ENCODE measurements at places on chromosomes 4 and X. TPM values are rescaled to one million over a fixed set of nuclear protein-coding genes. Genes with fewer than 3 reads are reported as not detected.

GRCh38 chrX:153063315-153063714 is 7.0 kb downstream of the PNMA3 start:
- no peak overlapping the region for H3K27ac ChIP-seq
- no peaks in the 10 kb centered on the region for H3K27me3 ChIP-seq
- no peaks in the 10 kb centered on the region for H3K36me3 ChIP-seq
- no peak overlapping the region for H3K4me3 ChIP-seq
- DNase-seq: no peak
- no peaks in the 10 kb centered on the region for H3K4me1 ChIP-seq

Gene FGF13
- not detected for polyA plus RNA-seq

GRCh38 chr4:20422398-20422797 is 170.7 kb downstream of the SLIT2 start:
- H3K4me3 ChIP-seq: no peak overlapping the region
- H3K4me1 ChIP-seq: peaks cover 3% of the 10 kb centered on the region
- DNase-seq: peak; percentile 7
- no peaks in the 10 kb centered on the region for H3K36me3 ChIP-seq

- H3K4me1 ChIP-seq: peaks cover 10% of the 10 kb centered on the region
- no peaks in the 10 kb centered on the region for H3K36me3 ChIP-seq
- no peak for DNase-seq
- no peak overlapping the region for H3K27ac ChIP-seq
- H3K4me3 ChIP-seq: no peak overlapping the region
Measured at GRCh38 chrX:79080141-79080540, 64.3 kb upstream of the GPR174 start.

DNA sequence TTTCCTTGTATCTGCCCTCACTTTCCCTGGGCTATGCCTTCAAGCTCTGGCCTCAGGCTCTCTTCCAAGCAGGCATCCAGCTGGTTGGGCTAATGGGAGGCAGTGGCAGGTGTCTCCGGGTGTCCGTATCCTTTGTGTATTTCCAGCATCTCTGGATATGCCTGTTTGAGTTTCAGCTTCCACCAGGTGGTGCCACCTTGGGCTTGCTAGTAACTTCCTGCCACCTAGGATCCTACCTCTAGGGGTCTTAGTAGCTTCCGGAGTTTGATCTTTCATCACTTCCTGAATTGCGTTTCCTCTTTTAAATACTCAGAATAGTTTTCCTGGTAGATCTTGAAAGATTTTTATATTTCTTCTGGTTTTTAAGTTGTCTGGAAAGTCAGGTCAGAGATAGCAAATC is 23.2 kb upstream of the ANOS1 start:
- no peaks in the 10 kb centered on the region for H3K27me3 ChIP-seq
- H3K27ac ChIP-seq: no peak overlapping the region
- no peak for DNase-seq
- no peak overlapping the region for H3K4me3 ChIP-seq
- H3K4me1 ChIP-seq: peaks cover 2% of the 10 kb centered on the region

DNA sequence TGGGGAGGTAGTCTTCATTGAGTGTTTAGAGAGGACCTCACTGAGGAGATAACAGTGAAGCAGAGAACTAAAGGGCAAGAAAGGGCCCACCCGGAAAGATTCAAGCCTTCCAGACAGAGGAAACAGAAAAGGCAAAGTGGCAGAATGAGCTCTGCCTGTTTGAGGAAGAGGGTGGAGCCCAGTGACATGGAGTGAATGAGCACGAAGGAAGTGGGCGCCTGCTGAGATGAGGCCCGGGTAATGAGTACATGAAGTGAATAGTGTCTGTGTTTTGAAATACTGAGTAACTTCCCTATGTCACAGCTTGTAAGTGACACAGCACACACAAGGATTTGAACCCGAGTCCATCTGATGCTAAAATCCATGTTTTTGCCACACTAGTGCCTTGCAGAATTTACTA is 32.5 kb upstream of the TLR2 start:
- H3K27me3 ChIP-seq: peaks cover 2% of the 10 kb centered on the region
- H3K27ac ChIP-seq: peak overlapping the region; percentile 6
- no peak for DNase-seq

- no peak overlapping the region for H3K27ac ChIP-seq
- no peak overlapping the region for H3K4me3 ChIP-seq
- no peaks in the 10 kb centered on the region for H3K36me3 ChIP-seq
Measured at GRCh38 chrX:124426288-124427169, 80.2 kb downstream of the SH2D1A start.

DNA sequence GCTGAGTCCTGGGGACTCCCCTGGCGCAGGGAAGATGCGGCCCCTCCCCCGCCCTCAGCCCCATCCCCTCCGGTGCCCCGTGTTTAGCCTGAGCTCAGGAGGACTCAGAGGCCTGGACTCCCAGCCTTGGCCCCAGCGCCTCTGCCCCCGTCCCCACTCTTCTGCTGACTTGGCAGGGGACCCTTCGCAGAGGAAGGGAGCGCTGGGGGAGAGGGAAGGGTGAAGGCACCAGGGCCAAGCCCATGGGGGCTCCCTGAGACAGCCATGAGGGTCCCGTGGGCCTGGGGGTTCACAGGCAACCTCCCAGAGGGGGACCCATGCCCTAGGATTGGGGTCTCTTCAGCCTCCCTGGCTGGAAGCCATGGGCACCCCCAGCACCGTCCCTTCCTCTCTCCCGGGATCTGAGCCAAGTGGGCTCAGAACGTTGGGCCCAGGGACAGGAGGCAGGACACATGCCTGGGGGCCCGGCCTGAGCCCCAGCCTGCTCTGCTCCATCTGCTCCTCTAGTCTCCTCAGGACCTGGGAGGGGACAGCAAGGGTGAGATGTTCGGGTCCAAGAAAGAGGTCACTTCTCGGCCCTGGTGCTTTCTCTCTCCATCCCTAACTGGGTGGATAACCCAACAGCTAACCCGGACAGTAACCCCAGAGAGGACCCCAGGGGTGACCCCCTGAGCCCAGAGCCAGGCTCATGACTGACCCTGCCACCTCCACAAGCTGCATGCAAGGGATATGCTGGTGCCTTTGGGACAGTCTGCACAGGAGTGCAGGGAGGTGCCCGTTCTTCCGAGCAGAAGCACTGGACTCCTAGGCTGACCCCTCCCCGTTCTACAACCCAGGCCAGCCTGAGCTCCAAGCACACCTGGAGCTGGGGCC is 1.5 kb upstream of the CPLX1 start:
- no peak overlapping the region for H3K27ac ChIP-seq
- peaks cover 11% of the 10 kb centered on the region for H3K27me3 ChIP-seq
- H3K4me1 ChIP-seq: peaks cover 7% of the 10 kb centered on the region
- H3K4me3 ChIP-seq: peak overlapping the region; percentile 63
- DNase-seq: no peak

Gene GLUD2
- polyA plus RNA-seq: 0.91 TPM

Gene F8A2
- polyA plus RNA-seq: not detected

DNA sequence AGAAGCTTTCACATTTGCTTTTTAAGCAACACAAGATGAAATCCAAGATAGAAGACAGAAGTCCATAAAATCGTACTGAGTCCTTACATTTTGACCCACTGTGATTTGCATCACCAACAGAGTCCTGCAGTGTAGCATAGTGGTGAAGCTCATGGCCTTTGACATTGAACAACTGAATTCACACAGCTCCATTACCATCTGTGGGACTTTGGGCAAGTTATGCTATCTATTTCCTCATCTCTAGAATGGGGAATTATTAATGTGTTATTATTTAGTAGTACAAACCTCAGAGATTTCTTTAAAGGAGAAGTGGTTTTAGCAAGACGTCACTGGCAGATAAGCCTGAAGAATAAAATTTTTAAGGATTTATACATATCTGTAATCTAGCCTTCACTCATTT is 10.7 kb downstream of the GPRIN3 start:
- no peaks in the 10 kb centered on the region for H3K36me3 ChIP-seq
- no peak for DNase-seq
- H3K27ac ChIP-seq: peak overlapping the region; percentile 99
- peaks cover 91% of the 10 kb centered on the region for H3K4me1 ChIP-seq
- no peaks in the 10 kb centered on the region for H3K27me3 ChIP-seq
- H3K4me3 ChIP-seq: peak overlapping the region; percentile 85

- peaks cover 4% of the 10 kb centered on the region for H3K4me1 ChIP-seq
- H3K36me3 ChIP-seq: peaks cover under 1% of the 10 kb centered on the region
- H3K27me3 ChIP-seq: no peaks in the 10 kb centered on the region
- no peak overlapping the region for H3K4me3 ChIP-seq
Measured at GRCh38 chr4:128277856-128278255, 9.8 kb downstream of the PGRMC2 start.

- no peak overlapping the region for H3K4me3 ChIP-seq
- no peaks in the 10 kb centered on the region for H3K36me3 ChIP-seq
- H3K27me3 ChIP-seq: peaks cover 11% of the 10 kb centered on the region
Measured at GRCh38 chr4:53693909-53694308, 102.6 kb upstream of the LNX1 start.

- H3K4me1 ChIP-seq: no peaks in the 10 kb centered on the region
- peaks cover 2% of the 10 kb centered on the region for H3K27me3 ChIP-seq
- no peaks in the 10 kb centered on the region for H3K36me3 ChIP-seq
- H3K27ac ChIP-seq: no peak overlapping the region
- no peak for DNase-seq
- H3K4me3 ChIP-seq: no peak overlapping the region
Measured at GRCh38 chr4:181307824-181308223, 935.4 kb upstream of the TENM3 start.

Gene MCTS1
- polyA plus RNA-seq: 64.7 TPM

Gene PCDH18
- not detected for polyA plus RNA-seq

DNA sequence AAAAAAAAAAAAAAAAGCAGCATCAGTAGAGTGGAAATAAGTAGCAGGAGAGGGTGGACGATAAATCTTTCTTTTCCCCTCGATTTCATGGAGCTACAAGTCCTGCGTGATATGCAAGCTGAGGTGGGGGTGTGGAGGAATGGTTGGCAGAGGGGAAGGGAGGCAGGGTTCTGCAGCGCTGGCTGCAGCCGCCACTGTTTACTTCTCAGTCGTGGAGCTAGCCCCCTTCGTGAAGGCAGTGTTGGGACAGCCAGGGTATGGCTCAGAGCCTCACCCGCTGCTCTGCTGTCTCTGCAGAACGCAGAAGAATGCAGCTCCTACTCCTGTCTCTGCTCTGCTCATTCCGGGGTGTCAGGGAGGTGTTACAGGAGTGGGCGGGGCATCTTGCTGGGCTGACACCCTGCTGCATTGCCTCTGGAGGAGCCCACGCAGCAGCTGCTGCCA is 140.6 kb downstream of the GPM6A start:
- no peak for DNase-seq
- no peaks in the 10 kb centered on the region for H3K36me3 ChIP-seq
- no peak overlapping the region for H3K4me3 ChIP-seq
- no peaks in the 10 kb centered on the region for H3K27me3 ChIP-seq
- H3K27ac ChIP-seq: no peak overlapping the region

Gene CWH43
- not detected for polyA plus RNA-seq

- H3K36me3 ChIP-seq: no peaks in the 10 kb centered on the region
- DNase-seq: no peak
- no peaks in the 10 kb centered on the region for H3K4me1 ChIP-seq
- no peak overlapping the region for H3K4me3 ChIP-seq
- peaks cover 6% of the 10 kb centered on the region for H3K27me3 ChIP-seq
Measured at GRCh38 chrX:100373673-100374072, 36.4 kb downstream of the PCDH19 start.

GRCh38 chr4:26474551-26474950 is 15.7 kb downstream of the CCKAR start:
- no peaks in the 10 kb centered on the region for H3K36me3 ChIP-seq
- no peak overlapping the region for H3K27ac ChIP-seq
- no peaks in the 10 kb centered on the region for H3K27me3 ChIP-seq
- no peak for DNase-seq

DNA sequence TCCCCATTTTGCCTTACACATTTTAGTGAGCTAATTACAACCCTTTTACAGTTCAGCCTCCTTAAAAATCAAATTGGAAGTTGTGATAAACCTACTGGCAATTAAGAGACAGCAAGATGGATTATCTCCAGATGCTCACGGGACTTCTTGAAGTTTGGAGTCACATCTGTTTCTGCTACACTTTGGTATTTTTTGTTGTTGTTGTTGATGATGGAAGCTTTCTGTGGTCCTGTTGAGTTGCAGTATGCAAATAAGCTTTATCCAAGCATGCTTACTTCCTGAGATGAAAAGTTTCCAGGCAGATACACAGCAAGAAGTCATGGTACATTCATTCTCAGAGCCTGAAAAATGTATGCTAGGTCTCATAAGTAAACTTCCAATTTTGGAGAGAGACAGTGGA is 670.0 kb upstream of the AMOT start:
- H3K27ac ChIP-seq: no peak overlapping the region
- no peaks in the 10 kb centered on the region for H3K4me1 ChIP-seq
- no peak for DNase-seq
- peaks cover 3% of the 10 kb centered on the region for H3K27me3 ChIP-seq

GRCh38 chr4:168615294-168616065 is 118.6 kb downstream of the PALLD start:
- no peak overlapping the region for H3K27ac ChIP-seq
- H3K36me3 ChIP-seq: no peaks in the 10 kb centered on the region
- no peaks in the 10 kb centered on the region for H3K4me1 ChIP-seq
- peaks cover 5% of the 10 kb centered on the region for H3K27me3 ChIP-seq

DNA sequence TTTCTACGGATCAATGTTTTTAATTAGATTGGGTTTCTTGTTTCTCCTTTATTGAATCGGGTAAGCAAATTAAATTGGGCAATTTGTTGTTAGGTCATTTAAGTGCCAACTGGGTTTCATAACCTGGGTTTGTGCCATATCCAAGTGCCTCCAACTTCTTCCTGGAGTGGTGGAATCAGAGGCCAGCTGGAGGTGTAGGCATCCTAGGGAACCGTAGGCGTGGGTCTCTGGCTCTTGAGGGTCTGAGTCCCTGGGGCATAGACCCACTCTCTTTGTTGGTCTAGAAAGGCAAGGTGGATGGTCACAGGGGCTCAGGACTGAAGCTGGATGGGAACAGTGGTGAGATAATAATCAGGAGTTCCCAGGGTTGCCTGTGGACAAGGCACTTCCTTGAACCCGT is 18.3 kb downstream of the CNGA2 start:
- no peak for DNase-seq
- no peak overlapping the region for H3K4me3 ChIP-seq
- H3K27ac ChIP-seq: no peak overlapping the region
- H3K4me1 ChIP-seq: no peaks in the 10 kb centered on the region
- no peaks in the 10 kb centered on the region for H3K36me3 ChIP-seq

- peaks cover 1% of the 10 kb centered on the region for H3K27me3 ChIP-seq
- no peak for DNase-seq
- no peak overlapping the region for H3K4me3 ChIP-seq
Measured at GRCh38 chr4:152594978-152595925, 59.4 kb upstream of the FBXW7 start.

DNA sequence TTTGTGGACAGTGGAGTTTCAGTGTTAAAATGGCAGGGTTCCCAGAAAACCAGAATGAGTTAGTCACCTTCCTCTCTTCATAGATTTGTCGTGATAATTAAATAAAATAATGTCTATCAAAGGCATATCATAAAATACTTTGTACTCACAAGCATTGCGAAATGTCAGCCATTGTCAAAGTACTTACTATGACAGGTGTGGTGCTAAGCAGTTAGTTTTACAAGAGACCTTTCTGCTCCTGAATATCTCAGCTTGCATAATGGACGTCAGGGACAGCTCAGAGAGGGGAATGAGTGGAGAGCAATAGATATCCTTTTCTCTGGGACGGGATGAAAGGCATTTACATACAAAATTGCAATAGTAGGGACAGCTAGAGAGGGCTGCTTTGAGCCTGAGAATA is 560.9 kb downstream of the KCNIP4 start:
- no peaks in the 10 kb centered on the region for H3K36me3 ChIP-seq
- DNase-seq: no peak
- no peak overlapping the region for H3K27ac ChIP-seq
- H3K27me3 ChIP-seq: no peaks in the 10 kb centered on the region
- H3K4me3 ChIP-seq: no peak overlapping the region
- no peaks in the 10 kb centered on the region for H3K4me1 ChIP-seq

GRCh38 chr4:577499-578450 is 1.7 kb upstream of the TMEM271 start:
- DNase-seq: no peak
- peak overlapping the region; percentile 52 for H3K4me3 ChIP-seq
- H3K27ac ChIP-seq: no peak overlapping the region
- H3K27me3 ChIP-seq: peaks cover 23% of the 10 kb centered on the region

Data from immature natural killer cell (primary cell).